ENCODE measurements at places on chromosomes 2 and 18.

- no peak overlapping the region for H3K4me3 ChIP-seq
- H3K36me3 ChIP-seq: no peaks in the 10 kb centered on the region
- H3K27me3 ChIP-seq: no peaks in the 10 kb centered on the region
Measured at GRCh38 chr2:96150791-96151594, 5.8 kb upstream of the DUSP2 start.

GRCh38 chr2:198042189-198042588, 237.8 kb downstream of the PLCL1 start:
- H3K27me3 ChIP-seq: no peaks in the 10 kb centered on the region
- no peak for DNase-seq
- H3K4me3 ChIP-seq: no peak overlapping the region
- peaks cover 7% of the 10 kb centered on the region for H3K4me1 ChIP-seq
- no peak overlapping the region for H3K27ac ChIP-seq

- H3K4me3 ChIP-seq: no peak overlapping the region
- no peak for DNase-seq
- H3K36me3 ChIP-seq: no peaks in the 10 kb centered on the region
- no peak overlapping the region for H3K27ac ChIP-seq
- H3K27me3 ChIP-seq: no peaks in the 10 kb centered on the region
Measured at GRCh38 chr18:8562070-8562469, 47.2 kb upstream of the RAB12 start.

DNA sequence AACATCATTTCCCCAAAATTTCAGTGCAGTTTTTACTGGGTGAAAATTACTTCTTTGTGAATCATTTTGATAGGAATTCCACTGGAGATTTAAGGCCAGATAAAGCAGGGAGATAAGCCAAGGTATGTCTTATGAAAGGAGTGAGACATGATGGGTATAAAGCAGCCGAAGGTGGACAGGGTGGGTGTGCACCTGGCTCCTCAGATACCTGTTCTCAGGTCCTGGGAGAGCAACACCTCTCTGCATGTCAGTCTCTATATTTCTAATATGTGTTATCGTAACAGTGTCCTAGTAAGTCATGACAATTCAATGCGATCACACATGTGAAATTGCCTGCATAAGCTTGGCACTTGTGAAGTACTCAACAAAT, 768.8 kb downstream of the RNF144A start:
- no peak overlapping the region for H3K4me3 ChIP-seq
- DNase-seq: no peak
- H3K27ac ChIP-seq: no peak overlapping the region
- no peaks in the 10 kb centered on the region for H3K36me3 ChIP-seq
- no peaks in the 10 kb centered on the region for H3K27me3 ChIP-seq

DNA sequence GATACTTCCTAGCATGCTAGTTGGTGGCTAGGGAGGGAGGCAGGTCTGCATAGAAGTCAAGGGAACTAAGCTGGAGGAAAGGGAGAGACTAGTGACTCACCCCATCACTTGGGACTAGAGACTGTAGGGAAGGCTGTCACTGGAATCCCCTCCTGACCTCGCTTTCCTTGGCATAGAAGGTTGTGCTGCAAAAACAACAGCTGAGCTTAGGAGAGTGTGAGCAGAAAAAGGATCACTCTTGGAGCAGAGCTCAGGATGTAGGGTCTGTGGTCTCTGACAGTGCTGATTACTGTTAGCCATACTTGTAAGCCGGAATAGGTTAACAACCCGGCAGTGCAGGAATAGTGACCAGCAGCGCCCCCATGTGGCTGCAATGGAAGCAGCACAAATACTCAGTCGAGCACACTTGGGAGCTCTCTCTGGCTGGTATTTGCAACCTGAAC, 66.9 kb upstream of the SMAD2 start:
- H3K4me3 ChIP-seq: no peak overlapping the region
- no peaks in the 10 kb centered on the region for H3K36me3 ChIP-seq
- H3K4me1 ChIP-seq: no peaks in the 10 kb centered on the region
- H3K27me3 ChIP-seq: no peaks in the 10 kb centered on the region
- no peak for DNase-seq

GRCh38 chr2:151053661-151053990, 208.0 kb downstream of the RBM43 start:
- H3K36me3 ChIP-seq: no peaks in the 10 kb centered on the region
- H3K4me1 ChIP-seq: no peaks in the 10 kb centered on the region
- no peaks in the 10 kb centered on the region for H3K27me3 ChIP-seq
- H3K27ac ChIP-seq: no peak overlapping the region
- no peak for DNase-seq
- no peak overlapping the region for H3K4me3 ChIP-seq

DNA sequence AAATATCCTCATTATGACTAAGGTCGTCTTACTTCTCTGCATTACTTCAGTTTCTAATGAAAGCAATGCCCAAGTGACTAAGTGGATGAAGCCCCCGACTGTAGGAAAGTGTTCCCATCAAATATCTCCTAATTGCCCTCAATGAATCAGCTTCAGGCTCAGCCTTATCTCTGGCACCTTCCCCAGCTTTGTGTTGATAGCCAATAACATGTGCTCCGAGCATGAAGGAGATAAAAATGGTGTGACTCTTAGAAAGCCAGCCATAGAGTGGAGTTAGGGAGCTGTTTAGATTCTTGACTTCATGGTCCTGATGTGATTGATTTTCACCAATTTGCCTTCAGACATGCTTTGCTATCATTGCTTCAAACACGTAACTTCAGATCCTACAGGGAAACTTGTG, 339.2 kb upstream of the NRP2 start:
- no peak overlapping the region for H3K4me3 ChIP-seq
- DNase-seq: no peak
- no peaks in the 10 kb centered on the region for H3K36me3 ChIP-seq
- no peak overlapping the region for H3K27ac ChIP-seq
- H3K27me3 ChIP-seq: no peaks in the 10 kb centered on the region

DNA sequence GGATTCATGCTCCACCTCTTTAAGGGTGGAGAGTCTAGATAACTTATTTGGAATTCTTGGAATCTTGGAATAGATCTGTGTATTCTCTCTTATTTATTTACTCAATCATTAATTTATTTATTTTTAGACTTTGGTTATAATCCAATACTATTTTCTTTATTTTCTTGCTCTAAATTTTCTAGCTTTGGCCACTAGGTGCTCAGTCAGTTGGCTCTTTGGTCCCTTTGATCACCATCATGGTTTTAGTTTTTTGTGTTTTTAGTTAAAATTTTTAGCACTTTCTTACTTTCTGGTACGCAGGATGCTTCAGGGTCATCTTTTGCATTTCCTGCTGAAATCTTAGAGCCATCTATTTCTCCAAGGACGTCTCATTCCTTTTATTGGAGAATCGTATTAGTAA, 5.2 kb upstream of the PLEK start:
- H3K4me1 ChIP-seq: no peaks in the 10 kb centered on the region
- no peaks in the 10 kb centered on the region for H3K27me3 ChIP-seq
- no peak for DNase-seq
- no peak overlapping the region for H3K27ac ChIP-seq

GRCh38 chr2:47145466-47145865, 9.6 kb downstream of the STPG4 start:
- no peaks in the 10 kb centered on the region for H3K27me3 ChIP-seq
- no peak for DNase-seq
- no peak overlapping the region for H3K4me3 ChIP-seq
- peaks cover 12% of the 10 kb centered on the region for H3K36me3 ChIP-seq
- H3K27ac ChIP-seq: no peak overlapping the region

DNA sequence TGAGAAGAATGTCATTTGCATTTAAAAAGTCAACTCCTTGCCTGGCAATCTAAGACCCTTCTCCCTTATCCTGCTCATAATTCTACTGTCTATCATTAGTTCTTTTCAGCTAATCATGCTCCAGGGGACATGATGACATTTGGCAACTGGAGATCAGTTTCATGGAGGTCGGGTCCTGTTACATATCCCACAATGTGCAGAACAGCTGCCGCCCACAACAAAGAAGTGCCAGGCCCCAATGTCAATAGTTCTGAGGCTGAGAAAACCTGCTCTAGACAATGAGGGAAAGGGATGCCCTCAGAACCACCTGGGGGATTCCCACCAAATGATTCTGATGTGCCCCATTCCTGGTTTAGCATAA, 53.4 kb upstream of the IL1RL1 start:
- no peak for DNase-seq
- H3K36me3 ChIP-seq: no peaks in the 10 kb centered on the region
- no peak overlapping the region for H3K4me3 ChIP-seq
- no peaks in the 10 kb centered on the region for H3K27me3 ChIP-seq
- H3K27ac ChIP-seq: no peak overlapping the region

DNA sequence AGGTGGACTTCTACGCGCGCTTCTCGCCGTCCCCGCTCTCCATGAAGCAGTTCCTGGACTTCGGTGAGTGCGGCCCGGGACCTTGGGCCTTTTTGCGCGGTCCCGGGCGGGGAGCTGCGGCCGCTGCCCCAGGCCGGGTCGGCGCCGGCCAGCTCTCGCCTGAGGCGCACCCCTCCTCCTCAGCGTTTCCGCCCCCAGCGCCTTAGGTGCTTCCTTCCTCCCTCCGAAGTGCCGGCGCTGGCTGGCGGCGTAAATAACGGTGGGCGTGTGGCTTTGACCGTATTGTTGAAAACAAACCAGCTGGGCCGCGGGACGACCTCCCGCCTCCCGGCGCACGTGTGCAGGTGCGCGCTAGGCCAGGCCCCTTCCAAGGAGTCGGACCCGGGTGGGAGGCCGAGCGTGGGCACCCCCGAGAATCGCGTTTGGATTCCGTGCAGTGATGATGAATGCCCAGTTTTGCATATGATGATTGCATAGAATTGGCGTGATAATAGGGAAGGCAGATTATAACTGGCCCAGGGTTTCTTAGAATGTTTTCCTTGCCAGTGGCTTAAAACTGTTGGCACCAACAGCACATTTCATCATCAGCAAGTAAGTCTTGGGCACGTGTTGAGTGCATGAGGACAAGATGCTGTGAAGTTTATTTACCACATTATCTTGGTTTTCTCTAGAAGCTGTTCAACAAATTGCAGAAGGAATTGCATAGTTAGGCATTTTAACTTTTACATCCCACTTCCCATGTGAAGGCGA, 569 bp downstream of the PDK1 start:
- peak overlapping the region; percentile 79 for H3K27ac ChIP-seq
- DNase-seq: peak; percentile 42
- peaks cover 11% of the 10 kb centered on the region for H3K4me1 ChIP-seq
- no peaks in the 10 kb centered on the region for H3K36me3 ChIP-seq
- no peaks in the 10 kb centered on the region for H3K27me3 ChIP-seq

DNA sequence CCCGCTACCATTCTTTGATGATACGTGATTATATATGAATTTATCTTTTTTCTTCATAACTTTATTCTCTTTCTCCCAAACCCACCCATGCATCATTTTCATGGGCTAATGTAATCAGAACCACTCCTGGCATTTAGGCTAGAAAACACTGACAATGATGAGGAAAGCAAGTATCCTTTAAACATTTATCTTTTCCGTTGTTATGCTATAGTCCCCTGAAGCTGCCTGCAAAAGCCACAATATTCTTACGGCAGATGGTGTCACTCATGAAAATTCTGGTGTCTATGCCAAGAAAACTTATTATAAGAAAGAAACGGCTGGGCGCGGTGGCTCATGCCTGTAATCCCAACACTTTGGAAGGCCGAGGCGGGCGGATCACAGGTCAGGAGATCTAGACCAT, 221.8 kb upstream of the CTAGE1 start:
- no peak for DNase-seq
- no peak overlapping the region for H3K4me3 ChIP-seq
- H3K36me3 ChIP-seq: no peaks in the 10 kb centered on the region
- H3K27me3 ChIP-seq: no peaks in the 10 kb centered on the region
- no peak overlapping the region for H3K27ac ChIP-seq

DNA sequence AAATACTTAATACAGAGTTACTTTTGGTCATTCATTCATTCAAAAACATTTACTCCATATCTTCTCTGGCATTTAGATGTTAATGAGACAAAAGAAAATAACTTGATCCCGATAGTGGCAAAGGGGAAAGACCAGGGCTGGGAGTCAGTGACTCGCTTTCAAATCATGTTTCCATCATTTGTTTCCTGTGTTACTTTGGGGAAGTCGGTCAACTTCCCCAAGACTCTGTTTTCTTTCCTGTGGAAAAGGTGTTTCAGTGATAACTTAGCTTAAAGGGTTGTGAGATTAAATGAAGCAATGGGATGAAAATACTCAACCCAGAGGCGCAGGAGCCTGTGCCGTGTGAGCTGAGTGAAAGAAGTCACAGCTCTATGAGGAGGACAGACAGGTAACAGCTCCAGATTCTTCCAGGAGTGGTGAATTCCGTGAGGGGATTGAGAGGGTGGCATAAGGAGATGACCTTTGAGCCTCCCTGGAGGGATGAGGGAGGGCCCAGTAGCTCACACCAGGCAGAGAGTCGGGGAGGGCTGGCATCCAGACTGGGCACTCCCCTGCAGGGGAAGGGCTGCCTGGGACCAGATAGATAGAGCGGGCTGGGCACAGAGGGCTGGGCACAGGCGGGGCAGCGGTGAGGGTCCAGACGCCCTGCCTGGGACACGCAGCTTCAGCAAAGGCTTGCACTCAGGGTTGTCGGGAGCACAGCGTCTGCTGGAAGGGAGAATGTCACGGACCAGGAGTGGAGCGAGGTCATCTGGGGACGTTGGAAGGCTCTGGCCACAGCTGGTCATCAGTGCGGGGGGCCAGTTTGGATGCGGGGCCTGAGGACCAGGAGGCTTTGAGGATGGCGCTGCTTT, 70.1 kb downstream of the TSHZ1 start:
- H3K27ac ChIP-seq: no peak overlapping the region
- H3K4me1 ChIP-seq: no peaks in the 10 kb centered on the region

DNA sequence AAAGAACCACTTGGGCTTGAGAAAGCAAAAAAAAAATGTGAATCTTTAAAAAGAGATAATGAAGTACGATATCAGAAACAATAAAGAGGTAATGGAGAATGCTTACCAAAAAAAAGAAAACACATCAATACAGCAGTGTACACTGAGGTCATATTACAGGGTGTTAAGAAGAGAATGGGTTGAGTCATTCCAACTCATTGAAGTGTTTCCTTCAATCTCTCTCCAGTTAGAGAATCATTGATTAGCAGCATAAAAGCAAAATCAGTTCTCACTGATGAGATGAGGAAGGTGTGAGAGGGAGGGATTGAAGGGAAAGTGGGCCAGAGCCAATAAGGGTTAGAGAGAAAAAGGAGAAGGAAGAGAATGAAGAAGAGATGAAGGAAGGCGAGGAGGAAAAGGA, 43.9 kb upstream of the SGPP2 start:
- H3K27ac ChIP-seq: no peak overlapping the region
- no peaks in the 10 kb centered on the region for H3K27me3 ChIP-seq
- DNase-seq: no peak

- H3K4me3 ChIP-seq: no peak overlapping the region
- no peak overlapping the region for H3K27ac ChIP-seq
- no peaks in the 10 kb centered on the region for H3K27me3 ChIP-seq
- no peaks in the 10 kb centered on the region for H3K36me3 ChIP-seq
Measured at GRCh38 chr2:72214429-72215143, 66.9 kb upstream of the CYP26B1 start.
